Esophagus squamous epithelium (tissue), 5 donors: ENCODE measurements at places on chromosomes 3 and 15. TPM values are rescaled to one million over a fixed set of nuclear protein-coding genes. Genes with fewer than 3 reads are reported as not detected.

The P2RY13 gene
- 1.2 TPM for total RNA-seq

The SLC38A3 gene
- not detected for total RNA-seq

The GP5 gene
- 0.38 TPM for total RNA-seq

The DPH6 gene
- 8.8 TPM for total RNA-seq

The ZDHHC19 gene
- not detected for total RNA-seq

- DNase-seq: no peak
Observed at GRCh38 chr15:72365844-72366243, 10.0 kb downstream of the HEXA start.

GRCh38 chr3:13051066-13051465, 22.2 kb downstream of the IQSEC1 start:
- DNase-seq: no peak

- DNase-seq: no peak
Observed at GRCh38 chr3:140323561-140323960, 354.3 kb upstream of the TRIM42 start.

GRCh38 chr3:46479696-46480095, 15.0 kb upstream of the LTF start:
- no peak for DNase-seq

DNA sequence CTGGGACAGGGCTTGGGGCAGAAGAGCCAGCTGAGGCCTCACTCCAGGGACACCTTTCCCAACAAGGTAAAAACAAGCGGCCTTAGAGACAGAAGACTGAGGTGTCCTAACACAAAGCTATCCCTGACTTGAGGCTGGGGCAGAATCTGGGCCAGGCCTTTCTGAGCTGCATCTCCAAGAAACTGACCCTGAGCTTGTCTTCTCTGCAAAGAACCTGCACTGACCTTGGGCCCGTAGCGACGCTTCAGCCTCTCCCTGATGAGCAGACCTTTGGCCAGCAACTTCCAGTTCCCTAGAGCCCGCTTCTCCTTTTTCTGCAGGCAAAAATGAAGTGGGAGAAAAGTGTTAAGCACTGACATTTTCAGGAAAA, 22.2 kb downstream of the TMEM43 start:
- no peak for DNase-seq

DNA sequence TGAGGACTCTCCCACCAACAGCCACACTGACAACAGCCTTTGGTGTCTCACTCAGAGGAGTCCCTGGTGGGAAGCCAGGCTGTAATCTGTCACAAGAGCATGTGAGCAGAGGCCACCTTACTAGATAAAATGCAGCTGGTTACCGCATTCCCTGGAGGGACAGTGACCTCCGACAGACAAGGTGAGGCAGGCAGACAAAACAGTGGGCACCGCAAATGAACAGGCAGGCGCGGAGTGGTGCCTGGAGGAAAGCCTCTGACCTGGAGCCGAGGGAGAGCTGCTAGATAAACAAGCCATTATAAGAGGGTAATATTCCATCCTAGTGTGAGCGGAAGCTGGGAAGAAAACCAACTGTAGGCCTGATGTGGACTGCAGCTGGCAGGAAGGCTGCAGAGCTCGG, 736.4 kb downstream of the FHIT start:
- no peak for DNase-seq

DNA sequence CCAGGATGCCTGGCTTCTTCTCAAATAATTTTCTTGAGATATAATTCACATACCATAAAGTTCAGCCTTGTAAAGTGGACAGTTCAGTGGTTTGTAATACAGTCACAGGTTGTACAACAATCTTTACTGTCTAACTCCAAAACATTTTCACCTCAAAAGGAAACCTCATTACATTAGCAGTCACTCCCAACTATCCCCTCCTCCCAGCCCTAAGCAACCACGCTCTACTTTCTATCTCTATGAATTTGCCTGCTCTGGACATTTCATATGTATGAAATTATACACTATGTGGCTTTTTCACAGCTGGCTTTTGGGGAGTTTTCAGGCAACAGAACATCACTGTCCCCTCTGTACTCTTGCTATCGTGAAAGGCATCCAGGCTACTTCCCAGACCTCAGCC, 17.5 kb downstream of the TGM5 start:
- DNase-seq: no peak

DNA sequence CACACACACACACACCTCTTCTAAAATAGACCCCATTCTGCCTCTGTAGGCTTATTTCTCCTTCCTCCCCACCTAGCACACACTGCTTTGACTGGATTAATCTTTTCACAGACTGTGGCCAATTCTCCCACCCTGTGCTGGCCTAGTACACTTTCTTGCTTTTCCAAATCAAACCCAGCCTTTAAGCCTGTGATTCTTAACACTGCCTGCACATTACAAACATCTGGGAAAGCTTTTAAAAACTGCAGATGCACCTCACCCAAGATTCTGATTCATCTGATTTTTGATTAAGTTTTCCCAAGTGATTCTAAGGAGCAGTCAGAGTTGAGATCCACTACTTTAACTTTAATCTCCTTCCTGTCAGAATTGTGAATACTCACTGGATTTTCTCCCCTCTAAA, 12.8 kb downstream of the CSNK1G1 start:
- no peak for DNase-seq

DNA sequence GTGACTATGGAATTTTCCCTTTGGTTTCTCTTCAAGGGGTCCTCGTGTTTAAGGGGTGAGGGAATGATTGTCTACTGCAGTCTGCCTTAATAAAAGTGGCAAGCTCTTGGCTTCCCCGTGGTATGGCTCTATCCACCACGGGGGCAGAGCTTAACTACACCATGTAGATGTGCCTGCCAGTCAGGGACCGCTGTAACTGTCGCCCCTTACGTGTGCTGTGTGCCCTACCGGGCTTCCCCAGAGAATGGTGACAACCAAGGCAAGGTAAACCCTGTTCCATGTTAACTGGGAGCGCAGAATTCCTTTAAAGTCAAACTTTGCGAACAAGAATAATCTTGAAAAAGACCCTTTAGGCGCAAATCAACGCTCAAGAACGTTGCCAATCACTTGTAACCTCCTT, 966 bp upstream of the C3orf80 start:
- DNase-seq: no peak

DNA sequence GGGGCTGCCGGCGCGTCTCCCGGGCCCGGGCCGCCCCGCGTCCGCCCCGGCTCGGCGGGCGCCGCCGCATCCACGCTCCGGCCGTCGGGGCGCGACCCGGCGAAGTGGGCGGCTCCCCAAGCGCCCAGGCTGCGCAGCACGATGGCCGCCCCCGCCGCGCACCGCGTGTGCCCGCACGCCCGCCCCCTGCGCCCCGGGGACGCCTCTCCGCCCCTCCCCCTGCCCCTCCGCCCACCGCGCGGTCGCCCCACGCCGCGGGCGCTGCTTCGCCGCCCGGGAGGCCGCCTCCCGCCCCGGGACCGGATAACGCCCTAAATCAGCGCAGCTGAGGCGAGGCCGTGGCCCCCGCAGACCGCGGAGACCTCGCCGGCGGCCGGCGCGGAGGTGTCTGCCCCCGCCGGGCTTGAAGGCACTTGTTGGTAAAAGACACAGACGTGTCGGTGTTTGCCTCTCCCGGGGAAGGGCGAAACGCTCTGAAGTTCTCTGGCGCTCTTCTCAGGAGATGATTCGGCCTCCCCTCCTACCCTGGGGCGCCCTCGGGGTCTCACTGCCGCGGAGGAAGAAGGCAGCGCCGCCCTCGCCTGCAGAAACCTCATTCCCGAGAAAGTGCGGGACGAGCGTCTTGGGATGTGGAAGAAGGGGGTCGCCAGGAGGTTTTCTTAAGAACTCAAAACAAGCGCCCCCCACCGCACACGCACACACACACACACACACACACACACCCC, at the start of gene BNC1:
Gene BNC1 (minus strand): TSS at position 106 of the 725 bp plus-strand sequence. CDS start 36 bp downstream, at position 70.
- DNase-seq: no peak
